ENCODE measurements at places on chromosomes 1 and 21.

GRCh38 chr1:51627672-51628071 is 10.8 kb downstream of the OSBPL9 start:
- no peak for DNase-seq

GRCh38 chr1:43764581-43764980 is 57.2 kb downstream of the ST3GAL3 start:
- no peak for DNase-seq

DNA sequence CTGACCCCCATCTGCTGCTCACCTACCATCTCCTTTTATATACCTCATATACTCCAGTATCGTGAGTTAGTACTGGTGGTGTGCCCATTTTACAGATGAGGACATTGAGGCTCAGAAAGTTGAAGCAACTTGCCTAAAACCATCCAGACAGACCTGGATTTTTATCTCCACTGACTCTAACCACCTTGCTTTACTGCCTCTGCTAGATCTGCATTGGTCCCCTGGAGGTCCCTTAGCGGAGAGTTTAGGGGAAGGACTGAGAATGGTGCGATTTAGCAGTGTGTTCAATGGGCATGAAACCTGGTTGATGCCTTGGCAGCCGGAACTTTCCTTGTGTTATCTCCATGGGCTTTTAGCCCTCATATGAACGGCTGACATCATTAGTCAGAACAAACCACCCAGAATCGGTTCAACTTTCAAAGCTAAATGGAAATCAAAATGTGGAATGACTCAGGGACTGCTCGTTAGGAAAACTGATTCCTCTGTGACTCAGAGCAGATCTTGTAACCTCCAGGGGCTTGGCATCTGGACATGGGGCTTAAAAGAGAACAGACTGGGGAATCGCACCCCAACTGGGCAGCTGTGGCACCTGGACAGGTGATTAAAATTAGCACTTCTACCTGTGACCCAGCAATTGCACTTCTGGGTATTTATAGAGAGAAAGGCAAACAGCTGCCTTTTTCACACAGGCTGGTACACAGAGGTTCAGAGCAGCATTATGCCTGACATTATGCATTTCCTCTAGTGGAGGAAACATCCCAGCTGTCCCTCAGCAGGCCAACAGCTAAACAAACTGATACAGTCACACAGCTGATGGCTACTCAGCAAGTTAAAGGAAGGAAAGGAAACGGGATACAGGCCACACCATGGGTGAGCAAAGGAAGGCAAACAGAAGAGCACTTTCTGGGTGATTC is 25.3 kb downstream of the TMEM51 start:
- no peak for DNase-seq

- DNase-seq: no peak
Observed at GRCh38 chr1:171219346-171220080, 28.8 kb upstream of the FMO1 start.

- no peak for DNase-seq
Observed at GRCh38 chr1:234601301-234602017, 8.5 kb downstream of the IRF2BP2 start.

GRCh38 chr21:43900690-43901089 is 35.7 kb downstream of the AGPAT3 start:
- DNase-seq: no peak

DNA sequence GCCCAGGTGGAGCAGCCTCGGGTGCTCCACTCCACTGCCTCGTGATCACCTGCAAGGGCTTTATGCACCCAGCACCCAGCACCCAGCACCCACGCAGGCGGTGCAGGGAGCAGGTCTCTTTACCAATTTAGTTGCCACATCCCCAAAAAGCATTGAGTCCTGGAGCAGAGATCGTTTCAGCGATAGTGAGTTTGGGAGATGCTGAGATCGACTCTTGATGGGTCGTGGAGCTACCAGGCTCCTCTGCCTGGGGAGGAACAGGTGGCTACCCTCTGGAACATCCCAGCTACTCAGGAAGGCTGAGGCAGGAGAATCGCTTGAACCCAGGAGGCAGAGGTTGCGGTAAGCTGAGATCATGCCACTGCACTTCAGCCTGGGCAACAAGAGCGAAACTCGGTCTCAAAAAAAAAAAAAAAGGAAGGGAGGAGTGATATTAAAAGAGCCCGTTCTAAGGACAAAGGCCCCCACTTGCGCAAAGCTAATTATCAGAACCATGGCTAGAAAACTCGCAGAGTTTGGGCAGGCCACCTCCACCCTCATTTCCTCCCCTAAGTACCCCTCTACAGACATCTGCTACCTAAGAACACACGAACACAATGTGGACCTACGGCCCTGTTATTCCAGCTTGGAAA is 106.5 kb upstream of the SLC45A1 start:
- DNase-seq: no peak

DNA sequence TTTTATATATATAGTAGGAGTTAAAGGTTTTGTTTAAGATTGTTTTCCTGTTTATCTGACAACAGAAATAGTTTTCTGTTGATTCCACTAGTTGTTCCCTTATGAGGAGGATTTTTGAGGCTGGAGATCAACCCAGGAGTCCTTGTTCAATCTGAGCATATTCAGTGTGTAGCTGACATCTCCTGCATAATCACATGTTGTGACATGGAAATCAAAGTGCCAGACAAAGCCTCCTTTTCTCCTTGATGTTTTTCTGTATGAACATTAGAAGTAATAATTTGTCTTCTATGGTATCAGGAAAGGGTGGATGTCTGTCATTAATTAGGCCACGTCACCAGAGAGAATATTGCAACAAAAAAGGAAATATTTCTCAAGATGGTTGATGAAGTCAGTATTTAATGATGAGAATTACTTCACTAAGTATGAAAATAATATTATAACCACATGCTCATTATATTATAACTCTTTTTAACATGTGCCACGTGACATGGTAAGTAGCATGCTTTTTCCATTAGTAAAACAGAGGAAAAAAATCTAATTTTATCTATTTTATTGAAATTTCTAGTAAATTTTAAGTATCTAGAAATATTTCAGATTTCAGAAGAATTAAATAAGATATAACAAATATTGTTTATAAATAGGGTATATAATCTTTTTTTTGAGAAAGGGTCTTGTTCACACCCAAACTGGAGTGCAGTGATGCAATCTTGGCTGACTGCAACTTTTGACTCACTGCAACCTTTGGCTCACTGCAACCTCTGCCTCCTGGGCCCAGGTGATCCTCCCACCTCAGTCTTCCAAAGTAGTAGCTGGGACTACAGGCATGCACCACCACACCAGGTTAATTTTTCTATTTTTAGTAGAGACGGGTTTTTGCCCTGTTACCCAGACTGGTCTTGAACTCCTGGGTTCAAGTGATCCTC is 223.5 kb downstream of the HMCN1 start:
- DNase-seq: no peak

DNA sequence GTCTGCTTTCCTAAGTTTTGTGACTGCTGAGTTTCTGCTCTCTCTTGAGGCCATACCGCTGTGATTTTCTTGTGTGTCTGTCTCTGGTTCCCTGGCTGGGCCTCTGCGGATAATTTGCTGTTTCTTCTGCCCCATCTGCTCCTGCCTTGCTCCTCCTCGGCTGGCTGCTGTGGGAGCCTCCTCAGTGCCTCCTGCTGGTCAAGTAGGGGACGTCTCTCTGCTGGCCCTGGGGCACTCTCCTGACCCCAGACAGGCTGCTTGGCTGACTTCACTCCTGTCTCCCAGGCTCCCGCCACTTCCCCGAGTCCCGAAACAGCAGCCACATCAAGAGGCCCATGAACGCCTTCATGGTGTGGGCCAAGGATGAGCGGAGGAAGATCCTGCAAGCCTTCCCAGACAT is 28.5 kb downstream of the ETNK2 start:
- DNase-seq: peak; percentile 54

- peak; percentile 30 for DNase-seq
Observed at GRCh38 chr1:181398544-181398943, 84.8 kb upstream of the CACNA1E start.

GRCh38 chr1:87176087-87176486 is 152.6 kb upstream of the LMO4 start:
- DNase-seq: no peak

- no peak for DNase-seq
Observed at GRCh38 chr1:109543283-109543987, 3.8 kb downstream of the GPR61 start.

DNA sequence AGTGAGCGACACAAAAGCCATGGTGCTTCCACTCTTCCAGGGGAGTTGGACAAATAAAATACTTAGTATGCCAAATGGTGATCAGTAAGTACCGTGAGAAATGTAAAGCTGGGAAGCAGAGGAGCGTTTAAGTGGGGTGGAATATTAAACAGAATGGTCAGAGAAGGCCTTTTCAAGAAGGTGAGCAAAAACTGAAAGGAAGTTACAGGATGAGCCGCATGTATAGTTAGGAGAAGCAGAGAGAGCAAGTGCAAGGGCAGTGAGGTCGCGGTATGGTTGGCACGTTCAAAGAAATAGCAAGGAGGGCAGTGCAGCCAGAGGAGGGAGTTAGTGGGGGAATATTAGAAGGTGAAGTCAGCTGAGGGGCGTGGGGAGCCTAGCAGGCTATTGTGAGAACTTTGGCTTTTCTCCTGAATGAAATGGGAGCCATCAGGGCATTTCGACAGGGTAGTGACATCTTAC is 748 bp upstream of the ATP6V0B start:
- DNase-seq: no peak

DNA sequence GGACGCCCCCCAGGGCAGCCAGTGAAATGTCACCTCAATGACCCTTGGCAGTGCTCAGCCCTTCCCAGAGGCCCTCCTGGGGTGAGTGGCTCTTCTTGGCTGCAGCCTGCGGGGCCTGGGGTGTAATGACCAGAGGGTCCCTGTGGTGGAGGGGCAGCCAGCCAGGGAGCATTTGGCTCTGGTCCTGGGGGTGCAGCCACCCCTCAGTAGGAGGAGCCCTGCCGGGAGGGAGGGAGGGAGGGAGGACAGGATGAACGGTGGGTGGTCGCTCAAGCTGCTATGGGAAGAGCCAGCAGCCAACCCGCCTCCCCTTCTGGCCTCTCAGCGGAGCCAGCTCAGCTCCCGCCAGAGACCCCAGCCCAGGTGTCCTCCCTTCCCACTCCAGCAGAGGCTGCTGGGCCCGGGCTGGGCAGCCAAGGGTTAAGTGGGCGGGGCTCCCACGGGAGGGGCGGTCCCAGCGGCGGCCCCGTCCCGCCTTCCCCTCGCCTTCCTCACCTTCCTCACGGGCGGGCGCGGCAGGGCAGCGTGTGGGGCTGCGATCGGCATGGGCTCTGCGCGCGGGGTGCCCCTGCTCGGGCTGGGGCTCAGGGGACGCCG is 9.0 kb upstream of the PLCH2 start:
- no peak for DNase-seq

DNA sequence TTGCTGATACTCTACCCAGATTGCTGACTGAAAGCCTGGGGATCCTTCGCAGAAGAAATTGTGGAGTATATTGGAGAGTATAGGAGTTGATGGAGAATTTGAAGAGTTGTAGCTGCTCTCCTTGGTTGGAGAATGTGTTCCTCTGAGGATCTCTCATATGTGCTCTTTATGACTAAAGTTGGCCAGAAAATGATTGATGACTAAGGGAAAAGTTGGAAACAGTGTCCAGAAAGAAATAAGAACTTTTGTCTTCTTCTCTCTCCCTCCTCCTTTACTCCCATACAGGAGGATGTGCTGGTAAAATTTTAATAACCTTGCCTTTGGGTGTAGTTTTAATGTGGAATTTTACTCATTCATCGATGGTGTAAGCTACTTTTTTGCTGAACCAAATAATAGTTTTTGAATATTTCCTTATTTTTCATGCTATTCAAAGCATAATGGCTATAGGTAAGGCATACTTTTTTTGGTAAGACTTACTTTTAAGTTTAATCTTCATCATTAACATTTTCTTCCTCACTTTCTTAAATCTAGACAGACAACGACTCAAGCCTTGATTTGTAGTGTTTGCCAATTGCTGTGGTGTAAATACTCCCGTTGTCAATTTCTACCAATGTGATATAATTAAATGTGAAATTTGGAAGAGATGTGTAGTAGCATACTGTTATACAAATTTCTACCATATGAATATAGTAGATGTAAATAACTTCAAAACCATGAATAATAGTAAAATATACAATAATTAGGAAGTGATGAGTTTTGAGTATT is 13.7 kb downstream of the C1orf141 start:
- no peak for DNase-seq

DNA sequence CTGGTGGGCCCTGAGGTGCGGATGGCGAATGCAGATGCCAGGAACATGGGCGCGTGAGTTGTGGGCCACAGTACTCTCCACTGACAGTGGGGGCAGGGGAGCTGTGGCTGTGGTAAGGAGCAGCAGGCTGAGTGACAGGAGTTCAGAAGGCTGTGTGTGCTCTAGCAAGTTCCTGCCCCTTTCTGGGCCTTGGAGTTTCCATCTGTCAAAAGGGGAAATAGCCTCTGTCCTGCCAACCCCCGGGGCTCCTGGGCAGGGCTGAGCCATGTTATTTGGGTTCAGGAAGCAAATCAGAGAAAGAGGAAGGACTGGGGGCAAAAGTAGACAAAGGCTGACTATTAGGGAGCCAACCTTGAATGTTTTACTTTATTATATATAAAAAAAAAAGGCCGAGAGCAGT is 19.5 kb upstream of the MFN2 start:
- no peak for DNase-seq

GRCh38 chr1:32311709-32312393 is 20.0 kb downstream of the HDAC1 start:
- no peak for DNase-seq

- no peak for DNase-seq
Observed at GRCh38 chr1:147626739-147627138, 43.6 kb downstream of the ACP6 start.

GRCh38 chr1:42938645-42939615 is 19.7 kb downstream of the SLC2A1 start:
- no peak for DNase-seq

- no peak for DNase-seq
Observed at GRCh38 chr21:44551340-44551961, at the start of gene KRTAP10-2. Gene KRTAP10-2 (minus strand): TSS chr21:44551505. CDS start chr21:44551458, 47 bp downstream.

DNA sequence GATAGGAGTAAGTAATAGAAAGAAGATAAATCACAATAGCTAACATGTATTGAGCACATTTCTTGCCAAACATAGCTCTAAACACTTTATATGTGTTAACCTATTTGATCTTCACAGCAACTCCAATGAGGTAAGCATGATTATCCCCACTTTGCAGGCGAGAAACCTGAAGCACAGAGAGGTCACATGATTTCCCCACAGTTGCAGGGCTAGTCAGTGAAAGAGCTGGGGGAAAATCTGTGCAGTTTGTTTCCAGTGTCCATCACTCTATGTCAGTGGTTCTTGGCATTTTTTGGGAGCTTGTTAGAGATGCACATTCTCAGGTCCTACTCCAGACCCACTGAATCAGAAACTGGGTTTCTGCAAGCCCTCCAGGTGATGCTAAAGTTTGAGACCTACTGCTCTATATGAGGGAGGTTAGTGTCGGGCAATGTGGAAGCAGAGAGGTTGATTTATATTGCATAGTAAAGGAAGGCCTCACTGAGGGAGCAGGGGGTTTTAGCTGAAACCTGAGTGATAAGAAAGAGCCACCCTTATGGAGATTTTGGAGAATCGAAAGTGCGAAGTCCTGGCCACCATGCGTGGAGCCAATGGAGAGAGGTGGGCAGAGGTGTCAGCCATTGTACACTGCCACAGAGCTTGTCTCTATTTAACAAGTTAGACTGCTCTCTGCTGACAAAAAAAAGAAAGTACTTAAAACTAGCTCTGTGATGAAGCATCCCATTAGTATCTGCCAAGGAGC is 20.9 kb downstream of the MCOLN3 start:
- no peak for DNase-seq

GRCh38 chr21:35730325-35730724 is 330.0 kb downstream of the SETD4 start:
- no peak for DNase-seq
